Posterior vena cava (tissue), 2 donors: ENCODE measurements at places on chromosomes 6 and 20. TPM values are rescaled to one million over a fixed set of nuclear protein-coding genes. Genes with fewer than 3 reads are reported as not detected.

- DNase-seq, result no peak
These were observed 754.5 kb downstream of the C6orf118 start for GRCh38 chr6:164554700-164555476.

Gene BPIFB1
- total RNA-seq, result not detected

DNA sequence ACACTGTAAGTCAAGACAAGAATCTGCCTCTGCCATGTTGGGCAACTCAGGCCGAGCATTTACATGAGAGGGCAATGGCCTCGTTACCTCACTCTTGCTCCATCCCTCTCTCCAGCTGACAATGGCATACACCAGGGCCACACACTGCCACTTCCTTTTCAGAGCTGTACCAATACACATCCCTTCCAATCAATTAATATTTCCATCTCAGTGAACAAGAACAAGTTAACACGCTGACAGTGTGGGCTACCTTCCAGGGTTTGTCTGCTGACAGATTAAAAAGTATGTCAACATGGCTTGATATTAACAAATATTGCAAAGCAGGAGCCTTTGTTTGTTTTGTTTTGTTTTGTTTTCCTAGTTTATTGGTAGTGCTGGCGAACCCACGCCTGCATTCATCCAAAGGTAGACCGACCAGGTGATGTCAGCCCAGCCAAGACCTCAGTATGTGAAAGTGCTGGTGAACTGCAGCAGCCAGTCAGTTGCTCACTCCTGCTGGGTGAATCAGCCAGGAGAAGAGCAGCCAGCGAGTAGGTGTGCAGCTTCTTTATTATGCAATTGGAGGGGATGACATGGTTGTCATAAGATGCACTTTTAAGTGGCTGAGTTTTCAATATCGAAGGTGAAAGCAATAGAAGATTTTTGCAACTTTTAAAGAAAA is 487.3 kb upstream of the JARID2 start:
- no peak for DNase-seq

Gene SLC17A9
- 9.9 TPM for total RNA-seq

DNA sequence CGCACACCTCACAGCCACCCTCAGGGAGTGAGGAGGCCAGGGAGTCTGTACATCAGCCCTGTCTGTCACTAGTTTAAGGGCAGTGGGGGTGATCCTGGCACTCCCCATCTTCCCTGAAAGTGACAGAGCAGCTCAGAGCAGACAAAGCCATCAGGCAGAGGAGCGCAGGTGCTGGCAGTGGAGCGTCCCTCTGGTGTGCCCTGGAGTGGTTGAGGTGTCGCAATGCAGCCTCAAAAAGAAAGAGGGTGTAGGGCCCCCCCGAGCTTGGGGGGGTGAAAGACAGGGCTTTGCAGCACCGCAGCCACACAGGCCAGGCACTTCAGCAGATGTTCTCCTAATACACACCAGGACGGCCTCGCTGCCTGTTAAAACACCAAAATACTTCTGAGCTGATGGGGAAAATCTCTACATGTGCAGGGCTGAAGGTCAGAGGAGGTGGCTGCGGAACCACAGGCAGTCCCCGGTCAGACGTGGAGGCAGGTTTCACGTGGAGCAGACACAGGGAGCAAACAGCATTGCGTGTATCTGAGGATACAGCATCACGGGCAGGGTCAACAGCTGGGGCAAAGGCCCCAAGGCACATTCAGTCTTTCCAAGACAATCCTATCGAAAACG is 69.5 kb downstream of the PREX1 start:
- no peak for DNase-seq
